C1 segment of cervical spinal cord (tissue), 14 donors: ENCODE measurements at places on chromosomes 1 and 21.

GRCh38 chr21:39006571-39007311, 176.5 kb downstream of the PSMG1 start:
- peak; percentile 36 for DNase-seq

DNA sequence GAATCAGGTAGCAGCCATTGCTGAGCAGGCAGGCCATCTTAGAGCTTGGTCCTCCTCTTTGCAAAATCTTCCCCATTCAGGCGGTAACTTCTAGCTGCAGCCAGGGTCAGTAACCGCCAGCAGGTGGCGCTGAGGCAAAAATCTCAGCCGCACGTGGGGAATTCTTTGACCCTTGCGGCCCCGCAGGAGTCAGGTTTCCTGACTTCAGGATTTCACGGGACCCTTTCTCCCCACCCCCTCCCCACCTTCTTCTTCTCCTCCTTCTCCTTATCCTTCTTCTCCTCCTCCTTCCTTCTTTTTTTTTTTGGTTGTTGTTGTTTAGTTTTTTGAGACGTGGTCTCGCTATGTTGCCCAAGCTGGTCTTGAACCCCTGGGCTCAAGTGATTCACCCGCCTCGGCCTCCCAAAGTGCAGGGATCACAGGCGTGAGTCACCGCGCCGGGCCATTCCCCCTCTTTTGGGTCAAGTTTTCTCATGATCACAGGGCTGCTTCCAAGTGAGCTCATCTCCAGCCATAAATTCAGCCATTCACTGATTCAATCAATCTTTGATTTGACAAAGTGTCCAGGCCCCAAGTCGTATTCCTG, 33.4 kb upstream of the TENT5B start:
- DNase-seq: peak; percentile 26

DNA sequence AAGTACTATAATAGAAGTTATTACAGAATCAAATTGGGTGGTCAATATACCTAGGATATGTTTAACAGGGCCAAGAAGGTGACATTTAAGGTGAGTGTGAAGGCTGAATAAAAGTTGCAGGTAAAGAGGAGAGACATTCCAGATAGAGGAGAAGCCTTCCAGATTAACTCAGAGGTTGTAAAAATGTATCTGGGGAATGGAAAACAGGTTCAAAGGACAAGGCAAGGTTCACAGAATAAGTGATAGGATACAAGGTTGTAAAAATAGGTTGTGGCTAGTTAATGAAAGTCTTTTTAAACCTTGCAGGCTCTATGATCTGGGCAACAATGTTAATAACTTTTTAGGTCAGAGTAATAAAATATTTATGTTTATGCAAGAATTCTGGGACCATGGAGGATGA, 40.2 kb downstream of the FUBP1 start:
- DNase-seq: no peak

- no peak for DNase-seq
These were observed 31.4 kb upstream of the CBR3 start for GRCh38 chr21:36103434-36103833.

DNA sequence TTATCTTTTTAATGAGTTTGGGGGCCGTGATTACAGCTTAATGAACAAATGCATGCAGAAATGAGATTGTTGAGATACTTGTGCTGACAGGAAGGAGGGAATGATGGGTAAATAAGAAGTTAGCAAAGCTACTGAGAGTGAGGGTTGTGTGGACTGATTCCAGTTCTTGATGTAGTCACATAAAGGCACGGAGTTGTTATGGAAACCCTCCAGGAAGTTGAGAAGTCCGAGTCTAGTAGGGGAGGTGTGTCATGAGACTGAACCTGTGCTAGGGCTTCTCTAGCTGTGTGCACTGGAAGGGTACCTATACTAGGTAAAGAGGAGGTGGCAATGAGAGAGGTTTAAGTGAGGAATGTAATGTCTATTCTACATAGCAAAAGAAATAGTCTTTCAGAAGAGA, 475.7 kb downstream of the USP25 start:
- DNase-seq: no peak

DNA sequence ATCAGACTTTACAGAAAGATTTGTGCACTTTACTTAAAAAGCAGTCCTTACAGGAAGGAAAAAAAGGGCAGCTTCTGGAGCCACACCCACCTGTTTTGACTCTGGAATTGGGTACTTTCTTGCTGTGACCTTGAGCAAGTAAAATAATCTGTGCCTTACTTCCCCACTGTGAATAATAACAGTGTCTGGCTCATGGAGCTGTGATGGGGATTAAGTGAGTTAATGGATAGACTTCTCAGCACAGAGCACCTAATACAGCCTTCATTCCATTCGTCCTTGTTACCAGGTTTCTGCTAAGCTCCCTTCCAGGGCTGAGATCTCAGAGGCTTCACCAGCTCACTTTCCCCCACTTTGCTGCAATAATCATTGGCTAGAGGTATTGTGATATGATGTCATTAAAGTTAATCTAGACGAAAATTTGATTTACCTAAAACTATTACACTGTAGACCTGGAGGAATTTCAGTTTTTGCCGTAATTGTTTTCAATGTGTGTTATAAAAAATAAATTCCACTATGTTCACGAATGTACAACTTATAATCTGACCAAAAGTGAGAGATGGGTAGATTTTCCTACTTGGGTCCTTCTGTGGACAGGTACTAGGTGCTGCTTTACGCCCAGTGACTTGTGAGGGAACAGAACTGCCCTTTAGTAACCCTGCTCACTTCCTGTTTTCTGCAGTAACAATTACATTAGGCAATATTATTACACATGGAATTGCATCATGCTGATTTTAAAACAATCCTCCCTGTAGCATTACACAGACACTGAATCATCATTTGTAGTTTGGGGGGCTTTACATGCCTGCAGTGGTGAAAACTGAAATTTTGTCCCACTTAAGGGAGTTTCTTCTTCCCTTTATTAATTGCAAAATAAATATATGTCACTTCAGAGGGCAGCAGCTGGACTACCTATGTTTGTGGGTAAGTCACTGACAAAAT, 19.7 kb upstream of the ABCG1 start:
- DNase-seq: no peak

- DNase-seq: no peak
These were observed 5.4 kb upstream of the PITHD1 start for GRCh38 chr1:23772854-23773242.

- no peak for DNase-seq
These were observed 76.7 kb downstream of the ARHGEF16 start for GRCh38 chr1:3530926-3531818.

GRCh38 chr1:93304716-93305138, 41.0 kb upstream of the DR1 start:
- no peak for DNase-seq

- no peak for DNase-seq
These were observed 228.1 kb downstream of the AKT3 start for GRCh38 chr1:243621973-243622372.

DNA sequence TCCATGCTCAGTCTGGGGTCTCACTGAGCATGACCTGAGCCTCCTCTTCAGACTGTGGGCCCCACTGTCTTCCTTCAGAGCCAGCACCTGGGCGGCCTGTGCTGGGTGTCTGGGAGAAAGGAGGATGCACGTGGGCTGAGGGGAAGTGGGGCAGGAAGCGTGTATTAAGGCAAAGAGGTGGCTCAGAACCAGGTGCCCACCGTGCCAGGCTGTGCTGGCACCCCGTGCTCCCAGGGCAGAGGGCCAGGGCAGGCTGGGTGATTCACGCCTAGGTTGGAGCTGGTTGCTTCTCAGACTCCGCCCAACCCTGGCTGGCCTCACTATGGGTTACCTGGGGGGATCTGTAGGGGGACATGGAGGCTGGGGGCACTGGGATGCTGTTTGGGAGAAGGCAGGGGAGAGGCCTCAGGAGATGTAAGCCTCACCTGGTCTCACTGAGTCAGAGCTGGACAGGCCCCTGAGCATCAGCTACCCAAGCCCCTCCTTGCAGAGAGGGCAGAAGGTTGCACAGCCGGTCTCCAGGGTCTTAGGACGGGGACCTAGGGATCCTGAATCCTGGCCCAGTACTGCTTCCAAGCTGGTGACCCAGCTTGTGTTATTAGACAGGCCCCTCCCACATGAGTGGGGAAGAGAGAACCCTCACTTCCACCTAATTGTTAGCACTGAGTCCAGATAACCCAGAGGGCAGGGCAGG, 18.6 kb upstream of the PADI1 start:
- no peak for DNase-seq

- no peak for DNase-seq
These were observed 183.2 kb downstream of the GRIK3 start for GRCh38 chr1:36851087-36851486.

DNA sequence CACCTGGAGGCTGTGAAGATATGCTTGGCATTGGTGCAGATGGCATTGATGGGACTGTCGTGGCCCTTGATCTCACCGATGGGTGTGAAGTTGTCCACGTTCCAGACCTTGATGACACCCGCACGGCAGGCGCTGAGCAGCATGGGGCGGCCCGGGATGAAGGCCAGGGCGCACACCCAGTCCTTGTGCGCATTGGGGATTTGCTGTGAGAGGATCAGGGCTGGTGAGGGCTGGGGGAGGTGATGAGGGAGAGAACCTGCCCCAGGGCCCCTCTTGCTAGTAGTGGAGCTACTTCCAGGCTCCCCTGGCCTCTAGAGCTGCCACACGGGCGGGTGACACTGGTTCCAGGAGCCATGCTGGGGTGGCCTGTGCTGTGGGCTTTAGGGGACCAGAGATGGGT, 48.8 kb downstream of the KIF21B start:
- DNase-seq: no peak

DNA sequence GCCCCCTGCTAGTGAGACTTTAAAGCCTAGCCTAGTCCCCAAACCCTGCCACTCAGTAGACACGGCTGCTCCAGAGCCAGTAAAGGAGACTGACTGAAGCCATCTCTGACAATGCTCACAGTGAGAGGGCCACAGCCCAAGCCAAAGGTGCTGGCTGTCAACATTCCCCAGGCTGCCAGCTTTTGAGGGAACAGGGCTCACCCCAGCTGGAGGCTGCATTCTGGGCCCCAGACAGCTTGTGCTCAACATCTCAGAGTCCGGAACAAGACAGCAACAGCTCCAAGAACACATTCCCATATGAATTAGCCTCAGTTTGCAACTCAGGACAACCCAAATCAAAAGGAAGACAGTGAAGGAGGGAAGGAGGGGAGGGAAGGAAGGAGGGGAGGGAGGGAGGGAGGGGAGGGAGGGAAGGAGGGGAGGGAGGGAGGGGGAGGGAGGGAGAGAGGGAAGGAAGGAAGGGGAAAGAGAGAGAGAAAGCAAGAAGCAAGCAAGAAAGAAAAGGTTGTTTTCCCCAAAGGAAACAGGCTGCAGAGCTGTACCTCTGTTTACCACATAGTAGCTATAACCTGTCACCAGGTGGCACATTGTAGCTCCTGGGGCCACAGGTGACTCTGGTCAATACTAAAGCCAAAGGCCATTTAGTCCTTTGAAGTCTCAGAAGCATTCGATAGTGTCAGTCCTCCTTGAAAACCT, 5.4 kb downstream of the ARTN start:
- no peak for DNase-seq

- no peak for DNase-seq
These were observed 55.8 kb downstream of the CENPF start for GRCh38 chr1:214658785-214659184.

GRCh38 chr1:76343356-76343755, 268.8 kb downstream of the ST6GALNAC3 start:
- DNase-seq: no peak

DNA sequence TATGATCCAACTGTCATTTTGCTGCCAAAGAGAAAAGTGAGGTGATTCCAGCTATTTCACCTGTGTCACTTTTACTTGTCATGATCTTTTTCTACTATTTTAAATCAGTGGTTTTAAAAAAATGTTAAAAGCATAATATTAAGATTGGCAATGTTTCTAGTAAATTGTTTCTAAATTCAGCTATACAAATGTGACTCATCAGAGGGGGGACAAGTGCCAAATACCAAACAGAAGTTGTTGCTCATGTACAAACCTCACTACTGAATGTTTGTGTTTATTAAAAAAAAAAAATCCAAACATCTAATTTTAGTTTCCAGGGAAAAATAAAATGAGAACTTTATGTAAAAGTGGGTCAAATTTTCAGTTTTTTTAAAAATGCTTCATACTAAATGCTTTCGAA, 346.2 kb upstream of the SNX7 start:
- DNase-seq: no peak
